ENCODE measurements at places on chromosomes 3 and 15. TPM values are rescaled to one million over a fixed set of nuclear protein-coding genes. Genes with fewer than 3 reads are reported as not detected.
A peak's percentile ranks its signal among the peaks of the same experiment; 100 is the strongest.

Gene TRPM1
- total RNA-seq = not detected

Gene ZCWPW2
- 0.42 TPM for total RNA-seq

Gene ZNF197
- 12.5 TPM for total RNA-seq

Gene GMNC
- not detected for total RNA-seq

Gene ANKRD63
- not detected for total RNA-seq

- no peak for DNase-seq
These were observed 27.4 kb downstream of the GORASP1 start for GRCh38 chr3:39080026-39080425.

DNA sequence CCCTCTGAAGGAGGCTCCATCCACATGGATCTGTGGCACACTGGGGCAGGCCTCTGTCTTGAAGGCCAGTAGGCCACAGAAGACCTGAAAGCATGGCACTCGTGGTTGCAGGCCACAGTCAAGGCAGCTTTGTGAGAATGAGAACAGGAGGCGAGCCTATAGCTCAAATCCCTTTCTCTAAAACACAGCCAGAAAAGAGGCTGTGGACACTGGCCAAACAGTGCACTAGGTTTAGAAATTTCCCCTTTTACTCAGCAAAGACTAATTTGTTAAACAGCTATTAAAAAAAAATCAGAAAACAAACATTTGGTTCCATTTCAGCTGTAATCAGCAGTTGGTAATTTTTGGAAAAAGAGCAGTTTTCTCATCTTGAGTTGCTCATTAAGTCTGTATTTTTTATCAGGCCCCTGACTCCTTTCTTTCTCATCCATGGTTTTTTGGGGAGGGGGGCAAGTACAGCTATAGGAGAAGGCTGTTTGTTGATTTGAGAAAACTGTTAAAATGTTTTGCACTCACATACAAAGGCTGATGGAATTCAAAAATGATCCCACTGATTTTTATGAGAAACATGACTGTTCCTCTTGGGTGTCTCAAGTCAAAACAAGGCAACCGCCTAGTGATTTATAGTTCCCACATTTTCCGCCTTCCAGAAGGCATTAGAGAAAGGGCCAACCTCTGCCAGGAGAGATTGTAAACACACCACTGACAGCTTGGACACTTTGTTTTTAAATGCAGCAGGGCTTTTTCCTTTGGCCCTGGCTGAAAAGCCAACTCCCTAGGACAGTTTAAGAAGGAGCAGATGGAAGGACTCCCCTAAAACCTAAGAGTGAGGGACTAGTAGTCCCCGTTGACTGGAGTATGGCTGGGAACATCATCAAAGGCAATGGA, 28.1 kb downstream of the PARP16 start:
- DNase-seq = peak; percentile 45

- no peak for DNase-seq
These were observed 281.3 kb downstream of the UBE2E2 start for GRCh38 chr3:23484386-23484785.

- DNase-seq = no peak
These were observed 28.3 kb upstream of the GALNT15 start for GRCh38 chr3:16146015-16146730.

DNA sequence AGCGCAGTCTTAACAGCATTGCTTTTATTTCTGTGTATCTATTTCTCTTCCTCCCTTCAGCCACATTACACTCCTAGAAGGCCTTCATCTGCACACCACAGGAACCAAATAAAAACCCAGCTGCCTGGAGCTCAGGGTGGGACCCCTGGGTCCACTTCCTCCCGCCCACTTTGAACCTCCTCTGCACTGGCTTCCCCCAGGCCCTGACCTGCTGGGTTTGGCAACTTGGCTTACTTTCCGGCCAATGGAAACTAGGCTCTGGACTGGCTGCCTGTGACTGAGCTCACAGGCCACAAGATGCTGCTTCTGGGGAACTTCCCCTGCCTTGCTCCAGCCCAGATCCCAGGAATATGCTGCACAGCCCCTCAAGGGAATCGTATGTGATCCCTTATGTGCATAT, 89.8 kb downstream of the SEMA5B start:
- DNase-seq = no peak

DNA sequence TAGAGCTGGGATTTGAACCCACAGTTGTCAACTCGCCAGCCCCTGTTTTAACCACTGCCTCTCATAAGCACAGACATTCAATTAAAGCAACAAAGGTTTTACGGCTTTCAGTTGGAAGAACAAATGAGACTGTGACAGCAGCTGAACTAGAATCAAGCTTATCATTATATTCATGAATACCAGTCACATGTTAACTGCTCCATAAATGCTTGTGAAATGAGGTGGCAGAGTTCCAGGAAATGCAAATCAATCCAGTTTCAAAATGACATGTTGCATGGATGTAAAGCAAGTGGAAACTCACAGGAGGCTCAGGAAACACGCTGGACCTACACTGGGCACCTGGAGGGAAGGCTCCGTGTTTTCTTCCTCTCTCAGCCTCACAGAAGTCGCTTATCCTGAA, 3.9 kb downstream of the GP5 start:
- DNase-seq = peak; percentile 27

DNA sequence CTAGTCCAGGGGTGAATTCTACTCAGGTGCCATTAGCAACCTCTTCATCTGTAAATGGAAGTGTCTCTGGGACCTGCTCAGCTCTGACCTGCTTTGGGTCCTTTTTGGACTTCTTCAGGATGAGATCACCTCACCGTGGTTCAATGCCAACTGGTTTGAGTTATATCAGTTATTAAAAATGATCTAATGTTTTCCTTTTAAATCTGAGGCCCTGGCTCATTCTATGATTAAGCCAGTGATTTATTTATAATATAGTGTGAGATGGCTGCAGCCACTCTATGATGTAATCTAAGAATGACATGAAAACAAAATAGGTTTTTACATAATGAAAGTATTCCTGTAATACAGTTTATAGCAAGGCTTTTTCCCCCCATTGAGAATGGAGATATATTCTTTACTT, 79.4 kb downstream of the LPP start:
- DNase-seq = no peak

DNA sequence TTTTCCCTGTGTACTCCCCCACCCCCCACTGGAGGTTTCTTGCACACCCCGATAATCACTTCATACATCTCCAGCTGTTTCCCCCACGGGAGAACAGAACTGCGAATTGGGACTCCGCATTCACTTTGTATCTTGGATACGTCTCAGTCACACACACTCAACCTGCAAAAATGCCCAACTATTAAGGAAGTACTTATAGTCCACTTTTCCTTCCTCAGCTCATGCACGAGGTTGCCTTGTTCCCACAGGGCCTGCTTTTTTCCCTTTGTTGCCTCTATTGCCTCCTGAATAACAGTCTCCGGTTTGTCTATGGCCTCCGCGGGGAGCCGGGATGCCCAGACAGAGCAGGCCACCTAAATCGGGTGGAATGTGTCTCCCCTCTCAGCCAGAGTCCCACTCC, 282.3 kb downstream of the PYDC2 start:
- no peak for DNase-seq

DNA sequence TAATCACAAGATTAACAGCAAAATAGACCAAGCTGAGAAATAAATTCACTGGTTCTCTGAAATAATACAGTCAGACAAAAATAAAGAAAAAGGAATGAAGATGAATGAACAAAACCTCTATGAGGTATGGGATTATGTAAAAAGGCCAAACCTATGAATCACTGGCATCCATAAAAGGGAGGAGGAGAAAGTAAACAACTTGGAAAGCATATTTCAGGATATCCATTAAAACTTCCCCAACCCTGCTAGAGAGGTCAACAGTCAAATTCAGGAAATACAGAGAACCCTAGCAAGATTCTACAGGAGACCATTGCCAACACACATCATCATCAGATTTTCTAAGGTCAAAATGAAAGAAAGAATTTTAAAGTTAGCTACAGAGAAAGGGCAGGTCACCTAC, 649.7 kb upstream of the CBLB start:
- DNase-seq = no peak

DNA sequence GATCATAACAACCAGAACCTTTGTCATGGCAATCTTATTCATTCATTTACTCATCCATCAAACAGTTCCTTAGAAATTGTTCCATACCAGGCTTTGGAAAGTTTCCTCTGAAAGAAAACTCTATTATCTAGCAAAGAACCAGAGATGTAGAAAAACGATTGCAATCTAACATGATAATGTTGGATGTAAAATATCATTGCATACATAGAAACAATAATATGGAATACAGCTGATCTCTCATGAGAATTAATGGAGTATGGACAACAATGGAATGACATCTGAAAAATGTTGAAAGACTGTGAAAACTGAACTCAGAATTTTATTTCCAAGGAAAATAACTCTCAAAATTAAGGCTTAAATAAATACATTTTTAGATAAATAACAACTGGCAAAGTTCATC, 665.4 kb downstream of the NLGN1 start:
- DNase-seq = no peak
